ENCODE measurements at places on chromosomes 1 and 21.
A peak's percentile ranks its signal among the peaks of the same experiment; 100 is the strongest.

DNA sequence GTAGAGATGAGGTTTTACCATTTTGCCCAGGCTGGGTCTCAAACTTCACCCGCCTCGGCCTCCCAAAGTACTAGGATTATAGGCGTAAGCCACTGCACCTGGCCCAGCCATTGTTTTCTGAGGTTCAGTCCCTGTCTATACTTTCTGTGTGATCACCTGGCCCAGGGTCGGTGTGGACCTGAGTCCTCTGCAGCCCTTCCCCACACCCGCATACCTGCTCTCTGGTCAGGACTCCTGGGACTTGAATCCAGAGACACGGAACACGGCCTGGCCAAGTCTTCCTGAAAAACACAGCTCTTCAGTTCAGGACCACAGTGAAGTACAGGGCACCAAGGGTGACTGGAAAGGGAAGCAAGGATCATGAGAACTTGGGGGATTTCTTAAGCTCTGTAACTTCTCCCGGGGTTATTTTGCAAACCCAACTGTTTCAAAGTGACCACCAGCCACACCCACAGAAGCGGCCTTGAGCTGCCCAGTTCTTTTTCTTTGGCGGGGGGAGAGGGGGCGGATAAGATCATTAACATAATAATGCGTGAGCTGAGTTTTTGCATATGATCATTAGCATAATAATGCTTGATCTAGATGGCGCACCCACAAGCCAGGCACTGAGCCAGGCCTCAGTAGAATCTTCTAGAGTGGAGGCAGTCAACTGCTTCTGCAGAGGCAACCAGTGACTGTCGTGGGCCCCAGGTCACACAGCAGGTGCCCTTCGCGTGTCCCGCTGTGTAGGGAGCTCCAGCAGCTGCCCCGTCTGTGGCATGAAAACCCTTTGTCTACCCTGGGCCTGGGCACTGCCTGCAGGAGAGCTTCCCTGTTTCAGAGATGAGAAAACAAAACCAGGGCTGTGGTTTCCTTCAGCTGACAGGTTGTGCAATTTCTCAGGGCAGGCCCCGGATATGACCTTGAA is 1.7 kb upstream of the NADK start:
- DNase-seq = peak; percentile 81

- DNase-seq = no peak
These were observed 209.9 kb upstream of the COA6 start for GRCh38 chr1:234163267-234163919.

- peak; percentile 82 for DNase-seq
These were observed 4.9 kb upstream of the NPL start for GRCh38 chr1:182784556-182785171.

GRCh38 chr1:106254748-106255147 is 801.7 kb upstream of the PRMT6 start:
- no peak for DNase-seq

- no peak for DNase-seq
These were observed 789 bp upstream of the GJB4 start for GRCh38 chr1:34758751-34759150.

GRCh38 chr1:1065265-1065939 is 8.7 kb downstream of the RNF223 start:
- DNase-seq = no peak

DNA sequence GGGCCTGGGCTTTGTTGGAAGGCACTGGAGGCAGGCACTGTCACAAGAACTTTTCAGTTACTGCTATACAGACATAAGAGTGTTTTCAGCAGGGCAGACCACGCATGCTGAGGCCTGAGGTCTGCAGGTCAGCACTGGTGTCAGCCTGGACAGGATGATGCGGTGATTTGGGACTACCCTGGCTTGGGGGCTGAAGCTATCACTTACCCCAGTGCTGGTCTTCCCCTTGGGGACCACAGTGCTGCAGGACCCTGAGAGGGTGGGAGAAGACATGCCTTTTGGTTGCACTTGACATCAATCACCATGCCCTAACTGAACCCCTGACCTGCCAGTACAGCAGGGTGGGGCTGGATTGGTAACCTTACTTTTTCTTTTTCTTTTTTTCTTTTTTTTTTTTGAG is 9.2 kb downstream of the DMRTB1 start:
- DNase-seq = no peak

DNA sequence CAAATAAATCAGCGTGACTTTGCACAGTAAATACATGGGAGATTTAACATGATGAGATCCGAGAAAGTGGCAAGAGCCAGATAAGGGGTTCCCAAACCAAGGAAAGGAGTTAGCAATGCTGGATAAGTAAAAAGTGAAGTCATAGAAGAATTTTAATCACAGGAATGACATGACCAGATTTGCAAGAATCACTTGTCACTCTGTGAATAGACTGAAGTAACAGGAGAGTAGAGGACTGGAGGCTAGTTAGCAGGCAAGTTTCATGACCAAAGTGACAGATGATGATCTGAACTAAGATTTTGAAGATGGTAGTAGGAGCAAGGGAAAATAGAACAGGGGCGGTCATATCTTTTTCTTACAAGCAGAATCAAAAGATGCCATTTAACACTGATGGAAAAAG is 8.4 kb downstream of the CFH start:
- no peak for DNase-seq
